ENCODE measurements at places on chromosomes 6 and 20.

DNA sequence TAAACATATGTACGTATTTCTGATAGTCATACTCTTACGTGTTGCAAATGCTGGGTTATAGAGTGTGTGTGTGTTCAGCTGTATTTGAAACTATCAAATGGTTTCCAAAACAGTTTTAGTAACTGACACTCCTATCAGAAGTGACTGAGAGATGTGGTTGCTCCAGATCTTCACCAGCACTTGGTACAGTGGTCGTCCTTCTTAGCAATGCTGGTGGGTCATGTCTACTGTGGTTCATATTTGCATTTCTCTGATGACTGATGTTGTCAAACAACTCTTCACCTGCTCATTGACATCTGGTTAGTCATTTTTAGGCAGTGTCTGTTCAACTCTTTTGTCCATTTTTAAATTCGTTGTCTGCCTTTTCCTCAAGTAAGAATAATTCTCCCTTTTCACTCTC is 259.3 kb downstream of the KIF16B start:
- H3K27me3 ChIP-seq: no peaks in the 10 kb centered on the region
- no peak overlapping the region for H3K4me3 ChIP-seq
- no peaks in the 10 kb centered on the region for H3K4me1 ChIP-seq
- DNase-seq: no peak
- H3K27ac ChIP-seq: no peak overlapping the region

GRCh38 chr20:23180451-23180921 is 94.4 kb upstream of the CD93 start:
- no peaks in the 10 kb centered on the region for H3K36me3 ChIP-seq
- H3K4me3 ChIP-seq: no peak overlapping the region
- peaks cover 18% of the 10 kb centered on the region for H3K27me3 ChIP-seq
- H3K4me1 ChIP-seq: no peaks in the 10 kb centered on the region
- no peak overlapping the region for H3K27ac ChIP-seq
- DNase-seq: no peak

GRCh38 chr20:30949761-30950160 is 307.7 kb upstream of the DEFB115 start:
- no peak for DNase-seq
- peaks cover 10% of the 10 kb centered on the region for H3K27me3 ChIP-seq
- H3K4me3 ChIP-seq: no peak overlapping the region
- H3K36me3 ChIP-seq: no peaks in the 10 kb centered on the region

DNA sequence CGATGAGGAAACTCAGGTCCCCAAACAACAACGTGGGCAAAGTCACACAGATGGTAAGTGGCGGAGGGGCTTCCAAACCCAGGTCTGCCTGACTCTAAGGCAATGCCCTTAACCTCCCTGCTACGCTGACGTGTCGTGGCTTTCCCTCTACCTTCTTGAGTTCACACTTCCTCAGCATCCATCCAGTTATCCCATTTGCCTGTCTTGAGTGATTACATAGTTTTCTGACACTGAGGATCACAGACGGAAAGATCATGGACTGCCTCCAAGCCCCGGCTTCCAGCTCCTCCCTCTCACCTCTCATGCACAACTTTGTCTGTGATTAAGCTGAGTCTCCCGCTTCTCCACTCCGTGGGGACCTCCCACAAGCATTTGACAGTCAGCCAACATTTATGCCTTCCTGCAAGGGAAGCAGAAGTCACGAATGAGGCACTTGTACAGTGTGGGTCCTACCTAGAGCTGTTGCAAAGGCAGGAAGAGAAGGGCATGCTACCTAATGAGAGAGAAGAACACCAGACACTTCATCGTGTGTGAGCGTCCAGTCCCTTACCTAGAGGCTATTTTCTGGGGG is 33.8 kb downstream of the TBC1D7 start:
- H3K36me3 ChIP-seq: peaks cover 16% of the 10 kb centered on the region
- H3K4me1 ChIP-seq: no peaks in the 10 kb centered on the region
- no peak overlapping the region for H3K4me3 ChIP-seq

- no peaks in the 10 kb centered on the region for H3K4me1 ChIP-seq
- no peak for DNase-seq
- H3K27me3 ChIP-seq: peaks cover 40% of the 10 kb centered on the region
- no peaks in the 10 kb centered on the region for H3K36me3 ChIP-seq
- no peak overlapping the region for H3K4me3 ChIP-seq
- no peak overlapping the region for H3K27ac ChIP-seq
These were observed 81.7 kb downstream of the THBS2 start for GRCh38 chr6:169171951-169172350.

DNA sequence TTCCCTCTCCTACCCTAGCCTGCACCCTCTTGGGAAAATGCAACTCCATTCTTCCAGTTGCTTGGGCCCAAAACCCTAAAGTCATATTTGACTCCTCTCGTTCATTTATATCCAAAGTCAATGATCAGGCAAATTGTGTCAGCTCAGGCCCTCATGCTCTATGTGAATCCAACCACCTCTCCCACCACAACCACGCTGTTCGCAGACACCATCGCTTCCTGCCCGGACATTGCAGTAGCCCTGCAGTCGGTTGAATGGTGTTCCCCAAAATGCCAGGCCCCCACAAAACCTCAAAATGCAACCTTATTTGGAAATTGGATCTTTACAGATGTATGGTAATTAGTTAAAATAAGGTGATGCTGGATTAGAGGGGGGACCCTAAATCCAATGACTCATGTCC is 98.3 kb downstream of the PREX1 start:
- H3K36me3 ChIP-seq: peaks cover 43% of the 10 kb centered on the region
- peaks cover 62% of the 10 kb centered on the region for H3K4me1 ChIP-seq
- no peak for DNase-seq
- H3K27me3 ChIP-seq: no peaks in the 10 kb centered on the region
- H3K4me3 ChIP-seq: no peak overlapping the region

- no peak for DNase-seq
- H3K27ac ChIP-seq: no peak overlapping the region
- H3K27me3 ChIP-seq: no peaks in the 10 kb centered on the region
- no peaks in the 10 kb centered on the region for H3K4me1 ChIP-seq
These were observed 2.4 kb upstream of the GCNT2 start for GRCh38 chr6:10518557-10519407.

DNA sequence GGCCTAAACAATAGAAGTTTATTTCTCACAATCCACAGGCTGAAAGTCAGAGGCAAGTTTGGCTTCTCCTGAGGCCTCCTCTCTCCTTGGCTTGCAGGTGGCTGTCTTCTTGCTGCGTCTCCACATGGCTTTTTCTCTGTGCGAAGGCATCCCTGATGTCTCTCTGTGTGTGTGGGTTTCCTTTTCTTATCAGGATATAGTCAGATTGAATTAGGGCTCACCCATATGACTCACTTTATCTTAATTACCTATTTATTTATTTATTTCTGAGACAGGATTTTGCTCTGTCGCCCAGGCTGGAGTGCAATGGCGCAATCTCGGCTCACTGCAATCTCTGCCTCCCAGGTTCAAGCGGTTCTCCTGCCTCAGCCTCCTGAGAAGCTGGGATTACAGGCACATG is 30.7 kb downstream of the LINC00237 start:
- no peaks in the 10 kb centered on the region for H3K36me3 ChIP-seq
- no peaks in the 10 kb centered on the region for H3K4me1 ChIP-seq
- H3K27me3 ChIP-seq: peaks cover 51% of the 10 kb centered on the region
- H3K4me3 ChIP-seq: no peak overlapping the region
- no peak overlapping the region for H3K27ac ChIP-seq
